ENCODE measurements at places on chromosomes 2 and 18. TPM values are rescaled to one million over a fixed set of nuclear protein-coding genes. Genes with fewer than 3 reads are reported as not detected.

Gene WIPF1
- 13.8 TPM for total RNA-seq

Gene SCYGR5
- not detected for total RNA-seq

Gene CCDC74B
- total RNA-seq = 11.2 TPM

Gene DAPL1
- not detected for total RNA-seq

Gene DSG1
- not detected for total RNA-seq

Gene SPEG
- total RNA-seq = 17.4 TPM

Gene GPR55
- total RNA-seq = not detected

Gene IFIH1
- total RNA-seq = 5.7 TPM

Gene CERKL
- total RNA-seq = not detected

Gene TCF23
- not detected for total RNA-seq

Gene SNORC
- 0.18 TPM for total RNA-seq

Gene IL18R1
- total RNA-seq = 0.53 TPM

Gene MROH2A
- not detected for total RNA-seq

Gene STPG4
- 1.2 TPM for total RNA-seq
